Osteocyte (in vitro differentiated cells): ENCODE measurements at places on chromosomes 16 and 17. TPM values are rescaled to one million over a fixed set of nuclear protein-coding genes. Genes with fewer than 3 reads are reported as not detected.

The PDE6G gene
- total RNA-seq: 0.83 and 0.84 TPM in 2 replicates

The SIRT7 gene
- 18.8 and 20.9 TPM in 2 replicates for total RNA-seq

DNA sequence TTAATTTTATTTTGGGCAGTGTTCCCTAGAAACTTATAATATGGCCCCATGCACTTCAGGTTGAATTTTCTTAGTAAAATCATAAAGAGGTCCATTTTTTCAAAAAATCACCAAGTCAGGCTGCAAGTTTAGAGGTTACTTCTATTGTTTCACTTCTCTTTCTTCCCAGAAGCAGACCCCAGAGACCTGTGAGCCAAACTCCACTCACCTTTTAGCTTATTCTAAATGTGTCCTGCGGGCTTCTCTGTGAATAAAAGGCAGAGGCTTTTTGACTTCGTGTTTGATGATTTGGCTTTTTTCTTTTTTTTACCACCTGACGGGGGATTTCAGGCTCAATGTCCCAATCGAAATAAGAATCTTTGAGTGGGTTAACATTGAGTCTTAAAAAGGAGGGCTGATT, 7.4 kb downstream of the PRKCB start:
- no peak overlapping the region for H3K4me3 ChIP-seq
- H3K27ac ChIP-seq: no peak overlapping the region

DNA sequence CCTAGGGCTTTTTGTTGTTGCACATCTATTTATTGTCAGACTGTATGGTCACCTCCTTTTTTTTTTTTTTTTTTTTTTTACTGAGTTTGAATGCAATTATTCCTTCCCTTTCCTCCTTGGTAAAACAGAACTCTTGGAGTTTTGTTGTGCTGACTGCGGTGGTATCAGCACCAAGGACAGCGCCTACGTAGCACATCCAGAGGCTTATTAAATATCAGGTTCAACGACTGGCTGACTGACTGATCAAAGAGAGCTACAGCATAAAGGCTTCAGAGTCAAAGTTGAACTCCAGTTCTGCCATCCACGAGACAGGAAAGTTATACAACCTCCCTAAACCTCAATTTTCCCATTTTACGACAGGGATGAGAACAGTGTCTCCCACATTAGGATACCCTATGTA, 86.1 kb upstream of the RBFOX1 start:
- no peak for DNase-seq
- no peaks in the 10 kb centered on the region for H3K4me1 ChIP-seq
